GM12878 (cell line): ENCODE measurements at places on chromosomes 2 and 18. TPM values are rescaled to one million over a fixed set of nuclear protein-coding genes. Genes with fewer than 3 reads are reported as not detected.

GRCh38 chr2:36485521-36485920 lies 112.4 kb downstream of the FEZ2 start:
- no peak for DNase-seq

DNA sequence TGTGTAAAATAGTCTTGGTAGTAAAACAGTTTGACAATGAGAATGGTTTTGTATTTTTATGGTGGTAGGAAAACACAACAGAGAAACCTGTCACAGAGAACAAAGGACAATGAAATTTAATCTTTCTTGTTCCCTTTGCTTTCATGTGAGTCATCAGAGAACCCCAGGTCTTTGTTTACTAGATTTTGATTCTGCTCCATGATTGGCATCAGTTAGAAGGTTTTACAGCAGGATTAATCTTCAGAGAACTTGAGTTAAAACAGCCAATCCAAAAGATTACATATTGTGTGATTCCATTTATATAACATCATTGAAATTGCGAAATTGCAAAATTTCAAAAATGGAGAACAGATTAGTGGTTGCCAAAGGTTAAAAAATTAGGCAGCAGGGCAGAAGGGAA lies 2.5 kb downstream of the APLF start:
- DNase-seq: no peak

GRCh38 chr2:240920783-240921231 lies 14.7 kb downstream of the CROCC2 start:
- DNase-seq: no peak

GRCh38 chr18:72122103-72122502 lies 422.0 kb downstream of the CBLN2 start:
- no peak for DNase-seq

- DNase-seq: no peak
Observed at GRCh38 chr2:40827392-40827791, 375.5 kb upstream of the SLC8A1 start.

DNA sequence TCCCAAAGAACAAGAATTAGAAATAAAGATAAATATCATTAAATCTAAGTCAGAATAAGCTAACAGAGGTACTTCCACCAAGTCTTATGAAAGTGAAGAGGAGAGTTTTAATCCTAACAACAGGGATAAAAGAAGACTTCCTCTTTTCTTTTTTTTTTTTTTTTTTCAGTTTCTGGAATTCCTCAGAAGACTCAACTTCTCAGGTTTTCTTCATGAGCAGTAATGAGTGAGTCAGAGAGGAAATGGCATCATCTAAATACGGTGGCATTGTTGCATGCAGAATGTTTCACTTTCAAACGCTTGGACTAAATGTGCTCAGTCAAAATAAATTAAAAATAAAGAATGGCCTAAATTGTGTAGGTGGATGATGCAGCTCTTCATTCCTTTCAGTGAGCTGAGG lies 45.6 kb upstream of the ARHGAP15 start:
- DNase-seq: no peak

- no peak for DNase-seq
Observed at GRCh38 chr2:218244204-218244603, 16.6 kb upstream of the GPBAR1 start.

- no peak for DNase-seq
Observed at GRCh38 chr2:195468771-195469170, 188.3 kb upstream of the SLC39A10 start.

GRCh38 chr2:187966924-187967323 lies 324.8 kb upstream of the GULP1 start:
- no peak for DNase-seq

GRCh38 chr2:204871231-204871953 lies 326.1 kb downstream of the PARD3B start:
- no peak for DNase-seq

DNA sequence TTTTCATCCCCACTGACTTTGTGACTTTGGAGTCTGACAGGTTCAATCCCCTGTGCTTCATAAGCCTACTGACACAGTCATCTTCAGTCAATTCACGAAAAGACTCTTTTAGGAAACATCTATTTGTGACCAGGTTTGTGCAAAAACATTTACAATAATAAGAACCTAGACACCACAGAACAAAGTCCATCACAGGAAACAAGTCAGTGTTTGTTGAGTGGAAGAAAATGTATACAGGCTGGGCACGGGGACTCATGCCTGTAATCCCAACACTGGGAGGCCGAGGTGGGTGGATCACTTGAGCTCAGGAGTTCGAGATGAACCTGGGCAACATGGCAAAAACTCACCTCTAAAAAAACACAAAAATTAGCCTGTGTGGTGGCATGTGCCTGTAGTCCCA lies 49.7 kb downstream of the TGFA start:
- no peak for DNase-seq

MYO5B gene
- 4.1 and 4.4 TPM in 2 replicates for total RNA-seq

AOX1 gene
- total RNA-seq: 0.56 and 0.80 TPM in 2 replicates

SF3B6 gene
- 117 and 118 TPM in 2 replicates for total RNA-seq

SH3BP4 gene
- total RNA-seq: 0.19 and 0.36 TPM in 2 replicates

VSNL1 gene
- 0.21 TPM in 1 of 2 replicates, not detected in the other for total RNA-seq
